RCC 7860 (cell line): ENCODE measurements at places on chromosomes 6 and 20.

DNA sequence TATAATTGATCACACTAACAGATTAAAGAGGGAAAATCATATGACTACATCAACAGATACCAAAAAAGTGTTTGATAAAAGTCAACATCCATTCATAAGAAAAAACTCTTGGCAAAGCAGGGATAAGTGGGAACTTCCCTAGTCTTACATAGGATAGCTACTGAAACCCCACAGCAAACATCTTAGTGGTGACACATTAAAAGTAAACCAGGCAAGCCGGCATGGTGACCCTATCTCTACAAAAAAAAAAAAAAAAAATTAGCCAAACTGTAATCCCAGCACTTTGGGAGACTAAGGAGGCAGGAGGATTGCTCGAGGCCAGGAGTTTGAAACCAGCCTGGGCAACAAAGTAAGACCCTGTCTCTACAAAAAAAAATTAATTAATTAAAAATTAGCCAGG lies 13.8 kb upstream of the CCND3 start:
- DNase-seq, result no peak

GRCh38 chr6:135250234-135250633 lies 69.1 kb downstream of the MYB start:
- DNase-seq, result no peak

GRCh38 chr20:7744411-7744810 lies 195.8 kb downstream of the HAO1 start:
- DNase-seq, result peak; percentile 40

- DNase-seq, result no peak
Observed at GRCh38 chr6:129863664-129864063, 2.5 kb upstream of the TMEM244 start.

- DNase-seq, result no peak
Observed at GRCh38 chr6:170446841-170447560, 106.1 kb downstream of the PSMB1 start.

DNA sequence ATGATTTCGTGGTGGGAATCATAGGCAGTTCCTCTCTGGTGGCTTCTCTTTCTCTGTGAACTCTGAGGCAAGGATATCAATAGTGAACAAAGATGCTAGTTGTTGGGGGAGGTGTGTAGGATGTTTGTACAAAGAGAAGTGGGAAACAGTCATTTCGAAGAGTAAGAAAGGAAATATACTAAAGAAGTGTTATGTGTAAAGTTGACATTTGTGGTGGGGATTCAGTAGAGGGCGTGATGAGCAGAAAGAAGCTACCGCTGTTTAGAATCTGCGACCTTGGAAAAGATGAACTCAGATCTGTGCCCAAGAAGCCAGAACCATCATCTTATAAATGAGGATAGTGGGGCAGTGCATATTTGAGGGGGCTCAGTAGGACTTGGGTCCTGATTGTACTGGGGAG lies 11.4 kb downstream of the SLC35F1 start:
- no peak for DNase-seq

- DNase-seq, result no peak
Observed at GRCh38 chr20:49669601-49670189, 44.0 kb downstream of the B4GALT5 start.

GRCh38 chr20:49775229-49775693 lies 37.4 kb upstream of the SLC9A8 start:
- peak; percentile 97 for DNase-seq

- no peak for DNase-seq
Observed at GRCh38 chr6:135195522-135195921, 14.4 kb downstream of the MYB start.

DNA sequence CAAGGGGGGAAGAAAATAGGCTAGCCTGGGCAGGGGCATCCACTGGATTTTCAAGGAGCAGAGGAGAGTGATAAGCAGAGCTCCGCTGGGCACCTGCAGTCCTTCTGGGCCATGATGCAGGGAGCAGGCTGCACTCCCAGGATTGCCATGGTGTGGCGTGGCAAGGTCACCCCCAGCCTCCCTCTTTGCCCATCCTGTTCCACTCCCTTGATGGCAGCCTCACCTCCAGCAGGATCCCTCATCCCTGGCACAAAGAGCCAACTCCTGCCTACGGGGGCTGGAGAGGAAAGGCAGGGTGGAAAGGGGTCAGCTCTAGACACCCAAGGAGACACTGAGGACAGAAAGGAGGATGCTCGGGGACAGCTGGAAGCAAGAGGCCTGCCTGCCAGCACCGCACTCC lies 22.4 kb upstream of the MYMX start:
- DNase-seq, result no peak

DNA sequence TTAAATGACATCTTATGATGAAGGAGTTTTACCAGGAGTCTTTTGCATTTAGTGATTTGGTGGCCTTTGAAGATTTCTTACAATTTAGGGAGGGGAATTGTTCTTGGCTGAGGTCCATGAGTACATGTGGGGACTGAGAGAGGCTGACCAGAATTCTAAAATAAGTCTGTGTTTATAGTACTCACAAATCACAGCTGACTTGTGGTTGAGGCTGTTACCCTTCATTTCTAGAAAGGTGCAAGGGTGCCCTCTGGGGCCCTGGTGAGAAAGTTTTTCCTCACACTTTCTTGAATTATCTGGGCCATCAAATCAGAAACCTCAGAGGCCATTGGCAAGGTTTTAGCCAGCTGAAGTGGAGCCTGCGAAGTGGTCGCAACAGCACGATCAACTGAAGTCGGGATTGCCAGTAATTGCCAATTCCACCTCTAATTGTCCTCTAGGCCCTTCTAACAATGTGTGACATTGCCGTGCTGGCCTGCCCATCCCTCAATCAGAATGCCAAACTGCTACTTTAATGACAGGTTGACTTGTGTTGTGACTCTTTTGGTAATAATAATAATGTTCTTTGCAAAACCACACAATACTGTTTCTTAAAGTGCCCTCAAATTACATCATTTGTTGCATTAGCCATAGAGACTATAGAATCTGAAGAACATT lies 221.6 kb downstream of the OGFRL1 start:
- DNase-seq, result peak; percentile 43

DNA sequence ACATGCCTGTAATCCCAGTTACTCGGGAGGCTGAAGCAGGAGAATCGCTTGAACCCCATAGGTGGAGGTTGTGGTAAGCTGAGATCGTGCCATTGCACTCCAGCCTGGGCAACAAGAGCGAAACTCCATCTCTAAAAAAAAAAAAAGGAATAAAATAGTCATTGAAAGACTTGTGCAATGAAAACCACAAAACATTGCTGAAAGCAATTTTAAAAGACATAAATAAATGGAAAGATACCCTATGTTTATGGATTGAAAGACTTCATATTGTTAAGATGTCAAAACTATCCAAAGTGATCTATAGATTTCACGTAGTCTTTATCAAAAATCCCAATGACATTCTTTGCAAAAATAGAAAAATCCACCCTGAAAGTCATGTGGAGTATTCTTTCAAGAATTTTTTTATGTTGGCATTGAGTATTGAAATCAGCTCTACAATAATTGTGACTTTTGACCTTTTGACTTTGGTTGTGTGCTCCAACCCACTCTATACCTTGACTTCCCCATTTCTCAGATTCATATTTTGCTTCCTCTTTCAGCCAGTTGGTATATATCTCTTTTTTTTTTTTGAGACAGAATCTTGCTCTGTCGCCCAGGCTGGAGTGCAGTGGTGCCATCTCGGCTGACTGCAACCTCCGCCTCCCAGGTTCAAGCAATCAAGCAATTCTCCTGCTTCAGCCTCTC lies 45.5 kb upstream of the SLC23A2 start:
- DNase-seq, result no peak

GRCh38 chr6:48798296-48798695 lies 664.8 kb downstream of the MMUT start:
- DNase-seq, result no peak

DNA sequence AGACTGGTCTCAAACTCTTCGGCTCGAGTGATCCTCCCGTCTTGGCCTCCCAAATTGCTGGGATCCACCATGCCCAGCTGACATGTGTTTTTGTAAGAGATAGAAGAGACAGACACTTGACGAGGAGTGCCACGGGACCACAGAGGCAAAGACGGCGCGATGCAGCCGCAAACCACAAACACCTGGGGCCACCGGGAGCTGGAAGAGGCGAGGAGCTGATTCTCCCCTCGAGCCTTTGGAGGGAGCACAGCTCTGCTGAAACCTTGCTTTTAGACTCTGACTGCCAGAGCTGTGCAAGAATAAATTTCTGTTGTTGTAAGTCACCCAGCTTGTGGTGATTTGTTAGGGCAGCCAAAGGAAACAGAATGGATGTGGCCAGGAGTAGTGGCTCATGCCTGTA lies 46.9 kb downstream of the TFAP2C start:
- no peak for DNase-seq

- no peak for DNase-seq
Observed at GRCh38 chr20:8153281-8153908, 21.3 kb downstream of the PLCB1 start.

DNA sequence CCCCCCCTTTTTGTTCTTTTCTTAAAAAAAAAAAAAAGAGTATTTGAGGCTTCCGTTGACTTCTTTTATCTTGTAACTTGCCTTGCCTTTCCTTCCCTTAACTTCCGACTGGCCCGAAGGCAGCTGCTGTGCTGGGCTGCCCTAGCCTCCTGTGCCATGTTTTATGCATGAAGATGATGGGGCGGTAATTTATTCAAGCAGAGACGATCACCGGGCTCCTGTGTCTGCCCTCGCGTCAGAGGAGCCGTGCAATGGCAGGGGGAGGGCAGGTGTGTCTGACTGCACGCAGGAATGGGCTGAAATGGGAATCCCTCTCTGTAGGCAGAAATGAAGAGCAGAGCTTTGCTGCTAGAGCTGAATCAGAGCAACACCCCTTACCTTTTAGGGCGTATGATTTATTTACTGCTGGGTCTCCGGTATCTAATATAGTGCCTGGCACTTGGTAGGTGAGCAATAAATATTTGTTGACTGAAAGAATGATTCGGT lies 106.3 kb upstream of the RIPOR2 start:
- no peak for DNase-seq
